ENCODE measurements at places on chromosomes 1 and 21. TPM values are rescaled to one million over a fixed set of nuclear protein-coding genes. Genes with fewer than 3 reads are reported as not detected.

DNA sequence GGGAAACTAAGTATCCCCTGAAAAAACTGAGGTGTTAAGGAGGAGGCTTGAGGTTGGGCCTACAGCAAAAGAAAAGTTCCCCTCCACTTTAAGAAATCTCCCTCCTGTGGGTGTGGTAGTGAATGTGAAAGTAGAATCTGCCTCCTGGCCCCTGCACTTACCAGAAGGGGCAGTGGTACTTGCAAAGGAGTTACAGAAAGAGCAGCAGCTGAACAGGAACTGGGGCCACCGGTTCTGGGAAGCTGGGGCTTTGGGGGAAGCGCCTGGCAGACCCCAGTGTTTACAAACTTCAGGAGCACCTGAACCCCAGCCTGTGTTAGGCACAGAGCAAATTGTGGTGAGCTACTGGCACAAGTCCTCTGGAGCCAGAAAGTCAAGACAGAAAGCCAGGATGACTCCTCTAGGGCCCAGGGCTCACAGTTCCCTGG lies 250.2 kb upstream of the FGGY start:
- DNase-seq = no peak

- no peak for DNase-seq
These were observed 18.9 kb upstream of the SCAF4 start for GRCh38 chr21:31750843-31751242.

DNA sequence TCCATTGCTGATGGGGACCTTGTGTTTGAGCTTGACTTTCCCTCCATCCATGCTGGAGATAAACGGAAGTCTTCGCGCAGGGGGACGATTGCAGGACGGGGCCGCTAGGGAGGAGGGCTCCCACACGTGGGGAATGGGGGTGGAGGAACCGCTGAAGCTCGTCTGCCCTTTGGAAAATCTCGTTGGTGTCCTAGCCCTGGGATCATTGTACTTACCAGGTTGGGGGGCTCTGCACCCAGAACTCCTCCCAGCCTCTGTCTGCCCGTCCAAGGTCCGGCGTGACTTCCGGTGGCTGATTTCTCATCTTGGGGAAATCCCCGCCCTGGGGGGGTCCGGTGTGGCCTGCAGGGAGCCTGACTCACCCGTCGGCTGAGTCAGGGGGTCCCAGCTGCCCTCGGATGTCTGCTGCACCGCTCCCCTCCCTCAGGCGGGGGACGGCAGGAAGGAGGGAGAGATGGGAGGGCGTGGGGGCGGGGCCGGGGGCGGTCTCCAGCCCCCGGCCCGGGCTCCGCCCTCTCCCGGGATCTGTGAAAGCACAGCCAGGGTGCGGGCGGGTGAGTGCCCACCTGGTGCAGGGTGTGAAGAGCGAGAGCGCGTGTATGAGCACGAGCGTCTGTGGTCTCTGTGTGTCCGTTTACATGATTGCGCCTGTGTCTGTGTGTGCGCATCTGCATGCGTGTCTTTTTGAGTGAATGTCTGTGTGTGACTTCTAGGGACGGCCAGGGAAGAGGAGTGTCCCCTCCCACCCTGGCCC lies 35.8 kb downstream of the PIK3CD start:
- peak; percentile 93 for DNase-seq

- no peak for DNase-seq
These were observed 75.6 kb upstream of the ROR1 start for GRCh38 chr1:63698001-63698838.

GRCh38 chr1:34331020-34331926 lies 154.6 kb downstream of the C1orf94 start:
- no peak for DNase-seq

- DNase-seq = no peak
These were observed 37.8 kb upstream of the IRF2BP2 start for GRCh38 chr1:234647758-234648157.

- DNase-seq = no peak
These were observed 138.1 kb upstream of the ADAMTS5 start for GRCh38 chr21:27104846-27105431.

DNA sequence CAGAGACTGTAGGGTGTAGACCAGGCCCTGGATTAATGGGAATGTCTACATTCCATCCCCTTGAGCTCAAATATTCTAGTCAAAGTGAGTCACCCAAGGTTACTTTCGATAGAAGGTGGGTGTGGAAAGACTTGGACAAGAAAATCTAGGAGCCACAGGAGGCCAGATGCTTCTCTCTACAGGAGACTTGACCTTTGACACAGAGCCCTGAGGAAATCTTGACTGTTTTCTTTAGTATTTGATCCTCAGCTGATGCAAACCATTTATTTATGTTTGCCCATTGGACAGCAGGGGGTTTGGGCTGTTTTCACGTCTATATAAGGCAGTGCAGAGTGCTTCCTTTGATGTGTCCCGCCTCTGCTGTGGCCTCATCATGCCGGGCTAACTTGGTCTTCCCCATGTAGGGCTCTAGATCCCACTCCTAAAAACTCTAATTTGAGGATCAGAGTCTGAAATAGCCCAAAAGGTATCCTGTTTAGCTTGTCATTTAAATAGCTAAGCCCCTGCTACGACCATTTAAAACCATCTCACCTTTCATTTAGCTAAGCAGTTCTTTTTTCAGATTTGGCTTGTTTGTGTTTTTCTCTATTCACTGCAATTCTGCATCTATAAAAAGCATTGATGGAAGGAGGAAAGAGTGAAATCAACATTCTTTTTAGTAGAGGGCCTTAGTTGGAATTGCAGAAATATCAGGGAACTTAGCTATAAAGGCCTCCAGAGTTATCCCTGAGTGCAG lies 15.5 kb upstream of the MAP3K7CL start:
- no peak for DNase-seq

GRCh38 chr1:226019572-226019971 lies 20.4 kb upstream of the SDE2 start:
- no peak for DNase-seq

GRCh38 chr21:29671728-29672127 lies 268.1 kb downstream of the GRIK1 start:
- DNase-seq = no peak

DNA sequence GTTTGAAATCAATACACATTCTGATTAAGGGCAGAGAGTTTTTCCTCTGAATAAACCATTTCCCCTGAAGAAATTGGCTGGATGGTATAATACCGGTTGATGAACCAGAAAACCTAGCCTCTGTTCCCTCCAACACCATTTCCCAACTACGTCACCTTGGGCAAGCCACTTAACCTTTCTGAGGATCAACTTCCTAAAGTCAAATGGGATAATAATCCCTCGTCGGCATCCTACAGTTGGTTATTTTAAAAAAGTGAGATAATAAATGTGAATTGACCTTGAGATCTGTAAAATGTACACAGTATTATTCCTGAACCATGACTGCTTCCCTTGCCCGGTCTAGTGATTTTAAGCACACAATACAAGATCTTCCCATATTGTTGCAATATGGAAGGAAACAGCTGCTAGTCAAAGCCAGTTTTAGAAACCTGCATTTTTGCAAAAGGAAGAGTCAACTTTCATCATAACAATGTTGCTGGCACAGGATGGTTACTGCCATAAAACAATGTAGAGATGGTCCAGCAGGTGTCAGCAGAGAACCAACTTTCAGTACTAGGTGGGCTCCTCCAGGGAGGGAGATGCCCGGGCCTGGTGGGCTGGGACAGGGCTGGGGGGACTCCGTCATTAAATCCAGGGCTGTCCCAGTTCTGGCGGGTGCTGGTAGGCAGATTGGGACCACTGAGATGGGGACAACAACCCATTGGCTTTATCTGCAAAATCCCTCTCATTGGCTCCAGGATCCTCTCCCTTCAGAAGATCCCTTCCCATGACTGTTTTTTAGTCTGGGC lies 5.2 kb upstream of the HLX start:
- peak; percentile 69 for DNase-seq

GRCh38 chr1:203657748-203658134 lies 31.1 kb downstream of the ATP2B4 start:
- DNase-seq = no peak

DNA sequence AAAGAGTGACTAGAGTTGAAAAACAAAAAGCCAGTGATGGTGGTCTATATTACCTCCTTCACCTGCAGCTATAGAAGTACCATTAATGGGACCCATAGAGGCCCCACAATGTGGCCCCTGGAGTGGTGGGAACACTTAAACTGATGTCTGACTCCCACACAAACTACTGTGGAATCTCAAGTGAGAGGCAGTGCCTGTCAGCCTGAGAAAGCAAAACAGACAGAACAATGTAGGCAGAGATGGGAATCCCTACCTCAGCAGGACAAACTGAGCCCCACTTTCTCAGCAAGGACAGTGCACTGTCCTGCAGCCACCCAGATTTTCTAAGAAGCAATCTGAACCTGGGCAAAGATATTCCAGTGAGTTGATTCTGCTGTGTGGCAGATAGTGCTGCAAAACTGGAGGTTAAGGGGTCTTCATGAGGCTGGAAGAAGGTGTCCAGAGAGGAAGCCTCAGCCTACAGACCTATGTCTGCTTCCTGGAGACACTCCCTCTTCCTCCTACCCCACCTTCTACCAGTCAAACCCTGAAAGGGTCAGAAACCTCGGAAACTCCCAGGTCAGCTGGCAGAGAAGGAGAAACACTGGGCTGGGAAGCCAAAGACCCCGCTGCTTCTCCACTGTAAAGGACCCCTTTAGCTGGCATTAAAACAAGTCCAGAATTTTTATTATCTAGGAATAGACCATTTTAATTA lies 228.7 kb downstream of the C1orf94 start:
- DNase-seq = no peak

- DNase-seq = no peak
These were observed 384.7 kb downstream of the LRRIQ3 start for GRCh38 chr1:73813236-73813635.

- DNase-seq = no peak
These were observed 301.8 kb downstream of the BRINP2 start for GRCh38 chr1:177472567-177472966.

DNA sequence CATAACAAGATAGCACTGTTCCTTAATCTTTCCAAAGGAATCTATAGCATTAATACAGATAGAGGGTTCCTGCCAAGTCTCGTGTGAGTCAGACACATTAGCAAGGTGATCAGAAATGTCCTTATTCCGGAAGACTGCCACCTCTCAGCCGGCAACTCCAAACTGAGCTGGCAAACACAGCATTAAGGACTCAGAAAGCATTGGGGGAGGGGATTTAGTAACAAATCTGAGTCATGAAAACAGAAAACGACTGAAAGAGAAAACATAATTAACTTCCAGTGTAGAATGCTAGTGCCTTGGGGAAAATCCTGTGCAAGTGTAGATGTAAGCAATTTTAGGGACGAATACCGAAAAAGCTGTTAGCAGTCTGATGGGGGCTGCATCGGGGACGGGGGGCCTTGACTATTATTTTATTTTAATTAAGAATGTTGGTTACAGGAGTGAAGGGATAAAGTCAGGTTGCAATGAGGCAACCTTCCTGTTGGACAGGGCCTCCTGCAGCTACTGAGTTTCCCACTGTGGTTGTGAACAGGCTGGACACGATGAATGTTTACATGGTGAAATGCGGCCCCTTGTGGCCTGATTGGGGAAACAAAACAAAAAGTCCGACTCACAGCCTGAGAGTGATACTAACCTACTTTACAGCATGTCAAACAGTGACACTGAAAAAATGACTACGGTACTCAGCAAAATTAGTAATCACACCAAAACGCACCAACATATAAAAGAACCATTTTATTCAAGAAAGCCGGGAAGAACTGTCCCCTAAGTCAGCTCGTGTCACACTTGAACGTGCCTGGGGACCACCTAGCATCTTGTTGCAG lies 20.7 kb downstream of the MIS18A start:
- peak; percentile 94 for DNase-seq

- peak; percentile 86 for DNase-seq
These were observed 2.1 kb upstream of the EDN2 start for GRCh38 chr1:41486371-41487125.

DNA sequence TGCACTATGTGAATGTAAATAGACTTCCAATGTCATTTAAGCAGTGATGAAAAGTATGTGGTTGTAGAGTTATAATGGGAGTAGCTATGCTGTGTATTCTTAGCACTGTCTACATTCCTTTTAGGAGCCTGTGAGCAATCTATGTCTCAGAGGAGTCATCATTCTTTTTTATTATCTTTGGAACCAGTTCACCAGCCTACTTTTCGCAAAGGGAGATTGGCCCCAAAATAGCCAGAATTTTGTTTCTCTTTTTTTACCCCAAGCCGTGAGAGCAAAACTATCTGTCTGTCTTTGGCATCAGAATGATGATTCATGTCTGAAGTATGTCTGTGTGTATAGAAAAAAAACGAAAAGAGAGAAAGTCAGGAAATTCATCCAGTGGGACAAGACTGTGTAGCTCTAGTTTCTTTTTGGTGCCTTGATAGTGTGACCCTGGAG lies 44.2 kb downstream of the OSBPL9 start:
- no peak for DNase-seq

DNA sequence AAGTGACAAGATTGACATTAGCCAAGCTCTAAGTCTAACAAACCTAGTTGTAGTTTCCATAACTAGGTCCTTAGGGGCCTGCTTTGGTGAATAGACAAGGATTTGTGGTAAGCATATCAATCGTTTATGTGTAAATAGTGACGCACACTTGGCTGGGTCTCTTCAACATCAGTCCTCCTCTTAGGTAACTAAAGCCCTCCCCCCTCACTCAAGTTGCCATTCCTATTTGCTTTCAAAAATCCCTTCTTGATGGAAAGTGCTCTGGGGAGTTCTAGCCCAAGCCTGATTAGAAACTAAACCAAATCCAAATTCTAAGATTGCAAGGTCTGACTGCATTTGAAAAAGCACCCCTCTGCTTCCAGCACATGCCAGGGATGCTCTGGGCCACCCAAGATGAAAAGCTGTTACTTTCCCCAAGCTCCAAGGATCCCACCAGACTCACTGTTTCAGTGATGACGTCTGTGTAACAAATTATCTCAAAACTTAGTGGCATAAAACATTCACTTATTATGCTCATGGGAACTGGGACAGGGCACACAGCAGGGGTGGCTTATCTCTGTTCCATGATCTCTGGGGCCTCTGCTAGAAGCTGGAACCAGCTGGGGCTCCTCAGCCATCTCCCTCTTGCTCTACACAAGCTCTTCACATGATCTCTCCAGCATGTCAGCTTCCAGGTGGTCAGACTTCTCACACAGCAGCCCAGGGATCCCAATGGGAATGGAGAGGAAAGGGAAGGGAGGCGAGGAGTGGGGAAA lies 74.1 kb downstream of the RRAGC start:
- peak; percentile 91 for DNase-seq

GRCh38 chr1:5617546-5617945 lies 374.7 kb downstream of the NPHP4 start:
- DNase-seq = peak; percentile 20

GRCh38 chr21:45306832-45307571 lies 19.3 kb upstream of the POFUT2 start:
- peak; percentile 98 for DNase-seq

- no peak for DNase-seq
These were observed 112.2 kb downstream of the MAP3K21 start for GRCh38 chr1:233439721-233440120.

GRCh38 chr1:168811176-168811575 lies 82.2 kb upstream of the DPT start:
- DNase-seq = no peak

Gene ARHGAP29
- 18.4 TPM for total RNA-seq

Gene CTSE
- not detected for total RNA-seq

Gene PLXNA2
- 34.8 TPM for total RNA-seq

Gene PIGR
- not detected for total RNA-seq

Gene VPS26C
- total RNA-seq = 35.1 TPM

Gene E2F2
- total RNA-seq = 43.2 TPM

Gene PTBP2
- total RNA-seq = 127 TPM

Gene CNTN2
- 0.08 TPM for total RNA-seq

Gene FAM72B
- total RNA-seq = 15.2 TPM

Gene VHLL
- total RNA-seq = 0.63 TPM

Gene TINAGL1
- total RNA-seq = 1.2 TPM

Gene MIXL1
- not detected for total RNA-seq

Gene NHLH2
- total RNA-seq = not detected

Gene OR10X1
- total RNA-seq = not detected

Measured in SJCRH30 (cell line).